Activated CD4-positive, alpha-beta memory T cell treated with anti-CD3 and anti-CD28 coated beads for 36 hours (primary cell): ENCODE measurements at places on chromosomes 7 and 10.
A peak's percentile ranks its signal among the peaks of the same experiment; 100 is the strongest.

DNA sequence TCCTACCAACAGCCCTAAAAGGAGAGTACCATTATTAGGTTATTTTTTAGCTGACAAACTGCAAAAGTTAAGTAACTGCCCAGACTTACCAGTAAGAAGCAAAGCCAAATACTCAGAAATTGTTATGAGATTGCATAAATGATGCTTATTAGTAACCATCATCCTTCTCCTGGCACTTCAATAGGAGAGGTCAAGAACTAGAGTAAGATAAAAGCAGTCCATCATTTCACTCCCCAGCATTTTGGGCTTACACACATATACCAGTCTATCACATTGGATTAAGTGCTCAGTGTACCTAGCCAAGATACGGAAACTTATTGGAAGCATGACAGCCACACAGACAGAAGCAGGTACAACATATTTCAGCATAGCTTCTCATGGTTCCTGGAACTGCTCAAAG lies 142.8 kb upstream of the EGR2 start:
- H3K27ac ChIP-seq: no peak overlapping the region
- H3K4me3 ChIP-seq: no peak overlapping the region
- H3K4me1 ChIP-seq: no peaks in the 10 kb centered on the region
- peaks cover 20% of the 10 kb centered on the region for H3K27me3 ChIP-seq
- DNase-seq: no peak
- H3K36me3 ChIP-seq: no peaks in the 10 kb centered on the region

- H3K36me3 ChIP-seq: no peaks in the 10 kb centered on the region
- H3K27ac ChIP-seq: no peak overlapping the region
- DNase-seq: no peak
- H3K4me3 ChIP-seq: no peak overlapping the region
Measured at GRCh38 chr7:17406738-17407137, 108.3 kb downstream of the AHR start.

GRCh38 chr10:74165530-74165901 lies 14.5 kb downstream of the ADK start:
- H3K27me3 ChIP-seq: no peaks in the 10 kb centered on the region
- no peak overlapping the region for H3K27ac ChIP-seq
- peaks cover 7% of the 10 kb centered on the region for H3K4me1 ChIP-seq

- H3K27me3 ChIP-seq: peaks cover 4% of the 10 kb centered on the region
- no peak overlapping the region for H3K27ac ChIP-seq
- H3K4me3 ChIP-seq: no peak overlapping the region
- no peaks in the 10 kb centered on the region for H3K4me1 ChIP-seq
- H3K36me3 ChIP-seq: no peaks in the 10 kb centered on the region
- DNase-seq: no peak
Measured at GRCh38 chr7:108634036-108634435, 64.4 kb downstream of the DNAJB9 start.

- peaks cover 4% of the 10 kb centered on the region for H3K36me3 ChIP-seq
- DNase-seq: no peak
- H3K27ac ChIP-seq: peak overlapping the region; percentile 40
- H3K4me3 ChIP-seq: no peak overlapping the region
- peaks cover 16% of the 10 kb centered on the region for H3K4me1 ChIP-seq
Measured at GRCh38 chr10:110335314-110336064, 30.8 kb upstream of the SMNDC1 start.

DNA sequence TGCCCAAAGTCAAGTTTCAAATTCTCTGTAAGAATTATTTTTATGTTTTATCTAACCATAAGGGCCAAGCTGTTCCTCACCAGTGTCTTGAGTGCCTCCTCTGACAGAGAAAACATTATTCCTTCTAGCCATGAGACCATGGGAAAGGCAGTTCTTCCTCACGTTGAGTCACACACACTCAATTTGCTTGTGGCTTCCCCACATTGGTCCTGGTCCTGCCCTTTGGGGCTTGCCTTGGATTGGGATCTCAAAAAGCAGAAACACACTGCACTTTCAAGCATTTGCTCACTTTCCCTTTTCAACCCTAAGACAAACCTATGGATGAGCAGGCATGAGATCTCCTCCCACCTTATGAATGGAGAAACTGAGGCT lies 248.3 kb upstream of the IGFBP3 start:
- no peaks in the 10 kb centered on the region for H3K27me3 ChIP-seq
- H3K4me3 ChIP-seq: no peak overlapping the region
- no peaks in the 10 kb centered on the region for H3K36me3 ChIP-seq
- no peaks in the 10 kb centered on the region for H3K4me1 ChIP-seq

DNA sequence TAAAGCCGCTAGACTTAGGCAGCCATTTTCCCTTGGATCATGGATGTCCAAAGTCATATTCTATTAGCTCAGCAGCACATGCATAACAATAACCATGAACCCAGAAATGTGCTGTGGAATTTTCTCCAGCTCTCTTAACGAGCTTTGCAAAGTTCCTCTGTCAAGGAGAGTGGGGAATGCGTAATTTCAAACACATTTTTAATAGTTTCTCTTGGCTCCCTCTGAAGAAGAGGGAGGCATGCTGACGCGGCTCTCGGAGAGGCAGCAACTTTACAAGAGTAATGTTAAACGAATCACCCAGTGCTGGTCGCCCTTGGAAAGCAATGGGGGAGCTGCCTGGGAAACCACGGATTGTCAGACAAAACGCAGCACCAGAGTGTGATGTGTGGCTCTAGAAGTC lies 114.8 kb downstream of the RAB18 start:
- no peak overlapping the region for H3K27ac ChIP-seq
- no peaks in the 10 kb centered on the region for H3K4me1 ChIP-seq
- no peaks in the 10 kb centered on the region for H3K27me3 ChIP-seq
